Heart right ventricle (tissue), 16 donors: ENCODE measurements at places on chromosomes 2 and 18.

DNA sequence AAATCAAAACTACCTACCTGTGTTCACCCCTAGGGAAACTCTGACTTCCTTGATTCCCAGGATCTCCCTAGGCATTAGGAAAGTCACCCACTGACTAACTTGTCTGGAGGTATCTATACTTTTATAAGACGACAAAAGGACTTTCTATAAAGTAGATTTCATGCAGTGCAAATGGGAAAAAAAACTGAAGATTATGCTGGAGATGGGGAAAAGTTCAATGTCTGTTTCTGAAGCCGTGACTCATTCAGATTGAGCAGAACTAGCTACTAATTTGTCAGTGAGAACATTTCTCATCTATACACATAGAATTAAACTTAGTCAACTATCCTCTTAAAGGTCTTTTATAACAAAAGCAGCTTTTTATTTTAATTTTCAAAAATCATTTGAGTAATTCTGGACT lies 6.0 kb downstream of the SEPTIN10 start:
- DNase-seq: no peak

GRCh38 chr18:51363384-51363783 lies 165.9 kb upstream of the MEX3C start:
- no peak for DNase-seq

- no peak for DNase-seq
These were observed 34.3 kb downstream of the KIF1A start for GRCh38 chr2:240785424-240786335.

- DNase-seq: no peak
These were observed 38.2 kb downstream of the AOX1 start for GRCh38 chr2:200624026-200624425.

- no peak for DNase-seq
These were observed 282.2 kb upstream of the ATP5MC3 start for GRCh38 chr2:175463589-175464310.

- no peak for DNase-seq
These were observed 86.2 kb upstream of the RAB27B start for GRCh38 chr18:54742120-54742519.

DNA sequence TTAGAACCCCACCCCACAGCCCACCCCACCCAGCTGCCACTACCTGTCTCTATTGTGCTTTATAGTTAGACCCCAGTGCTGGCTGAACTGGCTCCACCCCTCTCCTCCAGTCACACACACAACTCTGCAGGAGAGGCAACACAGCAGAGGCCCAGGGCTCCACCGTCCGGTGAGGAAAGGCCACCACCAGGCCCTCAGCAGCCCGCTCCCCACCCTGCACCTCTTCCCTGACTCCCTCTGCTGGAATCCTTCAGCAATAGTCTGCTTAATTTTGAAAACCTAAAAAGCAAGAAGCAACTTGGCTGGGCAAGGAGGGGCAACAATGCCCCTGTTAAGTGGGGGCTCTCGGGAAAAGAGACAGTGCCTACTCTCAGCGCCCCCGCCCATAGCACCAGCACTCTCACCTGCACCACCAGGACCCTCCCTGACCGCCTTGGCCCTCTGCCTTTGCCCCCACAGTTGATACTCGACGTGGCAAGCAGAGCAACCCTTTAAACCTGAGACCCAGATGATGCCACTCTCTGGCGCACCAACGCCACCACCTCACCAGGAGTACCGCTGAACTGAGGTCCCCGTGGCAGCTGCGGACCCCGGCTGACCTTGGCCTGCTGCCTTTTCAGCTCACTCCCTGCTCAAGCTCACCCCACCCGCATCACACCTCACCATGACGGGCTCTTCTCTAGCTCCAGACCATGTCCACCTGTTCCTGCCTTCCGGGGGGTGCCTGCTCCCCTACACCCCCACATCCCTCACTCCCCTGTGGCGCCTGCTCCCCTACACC lies 45.7 kb downstream of the NDUFA10 start:
- no peak for DNase-seq

DNA sequence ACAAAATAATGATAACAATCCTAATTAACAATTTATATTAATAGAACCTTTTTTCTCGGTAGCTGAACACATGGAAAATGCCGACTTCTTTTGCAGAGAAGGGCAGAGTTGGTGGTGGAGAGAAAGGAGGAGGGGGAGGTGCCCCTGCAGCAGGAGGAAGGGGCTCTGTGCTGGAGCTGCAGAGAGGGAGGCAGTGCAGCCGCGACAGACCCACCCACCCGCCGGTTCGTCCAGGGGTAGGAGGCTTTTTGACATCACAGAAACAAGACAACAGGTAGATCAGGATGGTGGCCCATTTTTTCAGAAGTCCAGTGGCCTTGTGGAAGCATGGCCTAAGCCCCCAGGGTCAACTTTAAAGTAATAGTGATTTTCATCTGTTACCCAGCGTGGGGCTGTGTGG lies 321.1 kb upstream of the SALL3 start:
- DNase-seq: no peak

GRCh38 chr2:75632091-75632701 lies 14.4 kb upstream of the MRPL19 start:
- DNase-seq: no peak
